Effector memory CD4-positive, alpha-beta T cell (primary cell): ENCODE measurements at places on chromosomes 5 and 9.

DNA sequence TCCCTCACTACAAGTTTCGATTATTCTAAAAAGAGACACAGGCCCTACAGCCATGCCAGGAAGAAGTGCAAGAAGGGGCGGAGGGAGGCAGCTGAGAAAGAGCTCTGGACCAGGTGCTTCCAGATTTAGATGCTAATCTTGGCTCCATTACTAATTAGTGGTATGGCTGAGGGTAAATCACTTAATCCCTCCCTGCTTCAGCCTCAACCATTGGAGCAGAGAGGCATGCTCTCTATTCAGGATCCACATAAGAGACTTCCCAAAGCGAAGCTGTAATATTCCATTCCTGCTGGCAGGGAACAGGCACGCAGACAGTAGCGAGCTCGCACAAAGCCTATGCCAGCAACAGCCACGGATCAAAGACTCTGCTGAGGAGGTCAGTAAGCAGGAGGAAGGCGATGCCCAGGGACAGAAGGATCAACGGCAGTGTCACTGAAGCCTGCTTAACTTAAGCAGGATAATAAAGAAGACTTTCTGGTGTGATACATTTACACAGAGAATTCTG is 24.2 kb downstream of the LIFR start:
- DNase-seq: no peak

DNA sequence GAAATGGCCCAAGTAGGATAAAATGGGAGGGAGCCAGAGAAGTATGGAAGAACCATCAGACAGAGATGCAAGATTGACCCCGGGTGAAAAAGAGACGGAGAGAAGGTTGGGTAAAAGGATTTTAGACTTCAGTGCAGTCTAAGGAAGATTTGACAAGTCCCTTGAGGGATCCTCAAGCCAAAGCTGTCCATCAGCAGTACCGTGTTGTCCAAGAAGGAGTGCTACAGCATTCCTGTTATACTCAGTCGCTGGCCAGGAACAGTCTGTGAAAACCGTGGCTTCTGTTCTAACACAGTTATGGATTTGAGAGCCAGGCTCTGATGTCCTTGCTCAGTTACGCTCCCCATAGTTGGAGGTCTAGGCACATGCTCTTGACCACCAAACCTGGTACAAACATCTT is 383.9 kb upstream of the DAB2 start:
- no peak for DNase-seq

DNA sequence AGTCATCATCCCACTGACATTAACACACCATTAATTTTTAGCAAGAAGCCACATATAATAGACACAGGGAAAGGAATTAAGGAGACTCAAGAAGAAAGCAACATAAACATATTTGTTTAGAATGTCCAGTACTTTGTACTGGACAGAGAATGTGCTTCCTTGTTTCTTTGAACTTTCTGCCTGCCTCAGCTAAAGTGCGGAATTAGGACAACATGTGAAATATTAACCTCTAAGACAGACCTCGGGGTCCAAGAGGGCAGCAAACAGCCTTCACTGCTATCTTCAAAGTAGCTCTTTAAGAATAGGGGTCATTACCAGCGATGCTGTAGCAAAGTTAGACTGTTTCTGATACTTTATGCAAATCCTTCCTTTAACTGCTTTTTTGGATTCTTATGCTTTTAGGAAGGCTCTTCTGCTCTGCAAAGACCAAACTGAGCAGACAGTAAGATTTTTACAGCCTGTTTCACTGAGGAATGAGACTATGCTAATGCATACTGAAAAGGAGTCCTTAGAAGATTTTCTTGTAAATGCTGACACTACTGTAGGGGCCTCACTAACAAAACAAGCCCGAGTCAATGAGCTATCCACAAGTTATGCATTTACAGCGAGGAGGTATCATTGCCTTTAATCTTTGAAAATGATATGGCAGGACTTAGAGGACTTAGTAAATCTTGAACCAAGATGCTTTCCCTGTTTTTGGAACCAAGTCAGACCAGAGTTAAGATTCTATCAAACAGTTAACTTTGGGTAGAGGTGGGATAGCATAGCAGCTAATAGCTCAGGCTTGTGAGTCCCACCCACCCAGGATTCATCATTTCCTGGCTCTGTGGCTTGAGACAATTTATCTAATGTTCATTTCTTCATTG is 23.8 kb downstream of the DAB2 start:
- no peak for DNase-seq

DNA sequence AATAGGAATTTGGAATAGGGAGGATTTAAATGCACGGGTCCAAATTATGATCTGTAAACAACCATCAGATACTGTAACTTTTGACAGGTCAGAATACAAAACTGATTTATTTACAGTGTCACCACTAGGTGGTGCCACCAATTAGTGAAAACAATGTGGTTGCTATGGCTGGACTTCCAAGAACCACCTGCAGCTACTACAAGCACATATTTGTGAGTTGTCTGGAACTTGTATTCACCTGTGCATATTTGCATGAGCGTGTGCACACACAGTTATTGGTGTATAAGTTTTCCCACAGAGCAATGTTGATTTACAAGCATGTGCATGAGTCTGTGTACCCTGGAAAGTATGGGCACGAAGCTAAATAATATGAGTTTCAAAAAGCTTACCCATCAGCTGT is 3.0 kb upstream of the HRCT1 start:
- DNase-seq: no peak

DNA sequence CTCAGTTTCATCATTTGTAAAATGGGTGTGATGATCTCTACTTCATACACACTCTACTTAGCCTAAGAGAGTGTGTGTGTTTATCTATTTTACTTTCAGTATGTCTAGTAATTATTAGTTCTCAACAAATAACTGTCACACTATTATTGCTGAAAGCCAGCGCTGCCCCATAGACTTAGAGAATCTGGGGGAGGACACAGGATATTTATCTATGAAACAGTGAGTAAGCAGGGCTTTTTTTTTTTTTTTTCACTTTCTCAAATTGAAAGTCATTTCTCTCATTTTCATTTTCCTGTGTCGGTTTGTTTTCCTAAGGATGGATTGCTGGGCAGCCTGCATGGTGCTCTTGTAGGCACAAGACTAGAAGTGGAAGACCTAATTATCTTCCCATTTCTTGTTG is 248.4 kb upstream of the RPS23 start:
- DNase-seq: no peak

- DNase-seq: no peak
Observed at GRCh38 chr5:149749481-149750365, 19.6 kb downstream of the PPARGC1B start.

DNA sequence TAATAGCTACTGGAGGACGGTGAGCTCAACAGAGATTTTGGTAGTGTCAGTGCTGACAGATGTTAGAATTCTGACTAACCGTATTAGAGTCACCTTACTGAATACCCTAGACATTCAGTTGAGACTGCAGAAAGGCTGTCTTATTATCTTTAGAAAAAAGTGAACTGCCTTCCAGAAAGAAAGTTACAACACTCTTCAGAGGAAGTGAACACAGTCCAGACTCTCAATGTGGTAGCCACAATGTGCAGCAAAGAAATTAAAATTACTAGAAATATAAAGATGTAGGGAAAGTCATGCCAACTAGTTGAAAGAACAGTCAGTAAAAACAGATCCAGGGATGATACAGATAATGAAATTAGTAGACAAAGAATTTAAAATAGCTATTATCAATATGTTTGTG is 47.1 kb upstream of the COL15A1 start:
- DNase-seq: no peak

DNA sequence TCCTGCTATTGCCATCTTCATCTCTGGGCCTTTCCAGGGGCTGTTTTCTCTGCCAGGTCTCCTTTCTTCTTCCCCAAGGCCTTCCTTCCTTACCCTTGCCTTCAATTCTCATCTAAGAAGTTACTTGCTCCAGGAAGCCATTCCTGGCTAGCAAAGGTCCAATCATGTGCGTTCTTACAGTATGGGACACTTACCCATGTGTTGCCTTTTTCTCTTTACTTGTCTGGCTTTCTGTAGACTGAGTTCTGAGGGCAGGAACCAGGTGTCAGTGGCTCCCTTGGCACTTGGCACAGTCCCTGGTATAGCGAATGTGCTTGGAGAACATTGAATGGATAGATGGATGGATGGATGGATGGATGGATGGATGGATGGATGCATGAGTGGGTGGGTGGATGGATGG is 10.2 kb downstream of the FOXI1 start:
- no peak for DNase-seq

GRCh38 chr5:21810737-21811316 is 1042.3 kb downstream of the CDH12 start:
- no peak for DNase-seq

DNA sequence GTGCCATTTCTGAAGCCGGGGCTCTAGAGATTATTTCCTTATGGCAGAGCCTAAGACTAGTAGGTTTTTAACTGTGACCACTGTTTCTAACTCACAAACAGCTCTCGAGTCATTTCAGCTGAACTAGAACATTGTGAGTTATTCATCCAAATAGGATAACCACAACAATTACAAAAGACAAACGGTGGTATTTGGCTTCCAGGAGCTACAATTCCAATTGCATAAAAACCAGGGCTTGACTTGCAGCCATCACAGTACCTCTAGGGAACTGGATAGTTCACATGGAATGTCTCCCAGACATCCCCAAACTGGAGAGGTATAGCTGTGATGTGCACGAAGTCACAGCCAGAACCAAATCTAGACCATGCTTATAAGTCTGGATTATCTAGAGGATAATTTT is 224.8 kb downstream of the FAM114A2 start:
- DNase-seq: no peak

DNA sequence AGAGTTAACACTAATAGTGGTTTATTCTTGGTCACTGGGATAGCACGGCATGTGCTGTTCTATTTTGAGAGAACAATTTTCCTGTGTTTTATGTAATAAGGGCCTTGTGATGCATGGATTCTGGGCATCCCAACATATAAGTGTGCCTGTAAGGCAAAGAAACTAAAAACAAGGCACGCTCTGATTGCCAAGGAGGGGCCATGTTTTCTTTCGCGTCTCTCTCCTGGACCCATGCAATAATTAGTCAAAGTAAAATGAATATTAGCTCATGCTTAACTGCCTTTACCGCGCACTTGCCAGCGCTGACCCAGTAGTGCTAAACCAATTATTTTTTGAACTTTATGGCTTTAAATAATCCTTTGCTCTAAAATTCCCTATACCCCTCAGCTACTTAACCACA is 140.9 kb downstream of the PSAT1 start:
- no peak for DNase-seq

DNA sequence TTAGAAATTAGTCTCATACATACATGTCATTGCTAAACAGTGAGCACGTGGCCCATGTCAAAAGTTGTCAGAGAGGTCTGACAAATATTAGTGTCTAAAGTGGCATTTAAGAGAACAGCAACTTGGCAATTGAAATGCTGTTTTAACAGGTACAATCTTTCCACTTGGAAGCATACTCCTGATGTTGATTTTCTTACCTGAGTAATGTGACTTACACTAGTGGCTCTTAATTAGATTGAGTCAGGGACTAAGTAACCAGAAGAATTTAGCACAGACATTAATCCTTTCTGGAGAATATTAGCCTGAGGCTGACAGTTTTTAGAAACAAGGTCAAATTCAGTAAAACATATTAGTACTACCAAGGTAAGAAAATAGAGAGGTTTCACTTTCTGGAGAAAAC is 357.0 kb upstream of the ZNF608 start:
- no peak for DNase-seq

DNA sequence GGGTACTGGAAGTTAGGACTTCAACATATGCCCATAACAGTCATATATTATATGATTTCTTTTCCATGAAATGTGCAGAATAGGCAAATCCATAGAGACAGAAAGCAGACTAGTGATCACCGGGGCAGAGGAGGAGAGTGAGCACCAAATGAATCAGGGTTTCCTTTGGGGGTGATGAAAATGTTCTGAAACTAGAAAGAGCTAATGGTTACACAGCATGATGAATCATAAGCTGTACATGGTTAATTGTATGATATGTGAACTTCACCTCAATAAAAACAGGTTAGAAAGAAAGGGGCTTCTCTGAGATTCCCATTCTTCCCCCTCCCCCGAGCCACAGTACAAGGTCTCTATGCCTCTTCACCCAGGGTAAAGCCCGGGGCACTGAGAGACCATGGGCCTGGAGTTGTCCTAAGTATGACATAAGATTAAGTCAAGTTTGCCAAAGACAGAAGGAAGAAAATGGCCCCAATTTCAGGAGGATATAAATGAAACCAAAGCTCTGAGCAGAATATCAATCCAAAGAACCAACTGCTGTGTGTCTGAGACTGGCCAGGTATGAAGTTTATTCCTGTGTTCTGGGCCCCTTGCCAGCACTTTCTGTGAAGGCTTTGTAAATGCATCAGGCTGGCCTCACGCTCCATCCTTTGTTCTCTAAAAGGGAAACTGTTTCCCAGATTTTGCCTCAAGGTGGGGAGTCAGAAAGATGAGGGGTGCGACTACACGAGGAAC is 243.8 kb downstream of the CDK5RAP2 start:
- no peak for DNase-seq

DNA sequence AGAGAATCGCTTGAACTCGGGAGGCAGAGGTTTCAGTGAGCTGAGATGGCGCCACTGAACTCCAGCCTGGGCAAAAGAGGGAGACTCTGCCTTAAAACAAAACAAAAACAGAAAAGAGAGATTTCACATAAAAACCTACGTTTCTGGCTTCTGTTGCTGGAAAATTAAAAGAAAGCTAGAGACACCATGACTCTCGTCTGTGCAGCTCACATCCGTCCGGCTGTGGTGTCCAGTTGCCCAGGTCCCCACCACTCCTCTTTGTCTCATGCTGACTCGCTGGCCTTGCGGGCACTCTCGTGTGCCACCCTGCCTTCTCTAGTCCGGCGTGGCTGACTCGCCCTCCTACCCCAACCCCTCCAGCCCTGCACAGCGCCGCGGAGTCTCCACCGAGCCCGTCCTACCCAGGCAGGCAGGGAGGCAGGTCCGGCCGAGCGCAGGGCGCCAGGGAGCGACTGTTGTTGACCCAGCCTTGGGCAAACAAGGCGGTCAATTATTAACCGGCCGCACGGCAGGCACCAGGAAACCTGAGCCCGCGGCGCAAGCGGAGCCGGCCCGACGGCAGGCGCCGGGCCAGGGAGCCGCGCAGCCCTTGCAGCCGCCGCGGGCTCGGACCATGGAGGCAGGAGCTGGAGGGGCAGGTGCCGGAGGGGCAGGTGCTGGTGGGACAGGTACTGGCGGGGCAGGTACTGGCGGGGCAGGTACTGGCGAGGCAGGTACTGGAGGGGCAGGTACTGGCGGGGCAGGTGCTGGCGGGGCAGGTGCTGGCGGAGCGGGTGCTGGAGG is at the start of gene PRRT1B:
Gene PRRT1B (plus strand): TSS at position 521 of the 783 bp plus-strand sequence. CDS start 93 bp downstream, at position 614.
- no peak for DNase-seq

DNA sequence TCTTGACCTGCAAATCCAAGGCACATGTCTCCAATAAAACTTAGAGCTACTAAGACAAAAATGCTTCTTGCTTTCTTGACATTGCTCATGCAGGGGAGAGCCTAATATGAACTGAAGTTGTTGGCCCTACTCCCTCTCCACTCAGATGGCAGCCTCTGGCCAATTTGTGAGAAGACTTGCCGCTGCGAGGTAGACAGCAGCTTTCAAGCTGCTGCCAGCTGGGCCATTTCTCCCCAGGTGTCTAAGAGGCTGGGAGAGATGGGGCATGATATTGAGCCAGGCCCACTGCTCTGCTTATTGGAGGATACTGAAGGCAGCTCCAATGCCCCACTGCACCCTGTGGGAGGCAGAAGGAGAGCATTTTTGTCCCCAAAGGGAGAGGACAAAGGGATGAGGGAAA is 380.5 kb downstream of the RASEF start:
- no peak for DNase-seq
